ENCODE measurements at places on chromosomes 12 and 14. TPM values are rescaled to one million over a fixed set of nuclear protein-coding genes. Genes with fewer than 3 reads are reported as not detected.

Gene INHBE
- 0.11 TPM for total RNA-seq

Gene DNAJC22
- total RNA-seq: 18.4 TPM

Gene ALDH2
- 89.4 TPM for total RNA-seq

Gene DEGS2
- 1.4 TPM for total RNA-seq

Gene FNTB
- total RNA-seq: 22.7 TPM

Gene TMEM52B
- 0.08 TPM for total RNA-seq

Gene KLRF1
- not detected for total RNA-seq

Gene CLEC2A
- not detected for total RNA-seq

Gene RNASE11
- total RNA-seq: not detected

Gene CCDC184
- total RNA-seq: 3.3 TPM

Gene ERP27
- not detected for total RNA-seq

Gene CCDC77
- 12.8 TPM for total RNA-seq

Gene TRPV4
- 0.09 TPM for total RNA-seq

Gene RGS6
- not detected for total RNA-seq

Gene SLC6A13
- total RNA-seq: 0.92 TPM

Gene RAB5B
- total RNA-seq: 24.4 TPM

Gene TRIAP1
- total RNA-seq: 73.0 TPM

Gene TSPAN19
- not detected for total RNA-seq

Gene TMEM116
- 6.6 TPM for total RNA-seq

Gene LTBR
- 229 TPM for total RNA-seq

Gene TAS2R10
- total RNA-seq: not detected

Gene CPNE8
- 10.7 TPM for total RNA-seq

Gene SLC10A1
- total RNA-seq: not detected

Gene NANOG
- total RNA-seq: not detected

Gene ABCC9
- total RNA-seq: not detected

Gene MYL2
- 0.39 TPM for total RNA-seq

Gene TOMM20L
- not detected for total RNA-seq

Gene TTC6
- 0.73 TPM for total RNA-seq

Gene CCDC198
- total RNA-seq: 1.9 TPM

Gene MSI1
- total RNA-seq: 1.4 TPM

Gene MDM2
- 58.2 TPM for total RNA-seq

Gene GYS2
- total RNA-seq: not detected

Gene FAM181A
- not detected for total RNA-seq

Gene SYNDIG1L
- not detected for total RNA-seq

Gene NCAPD2
- 58.4 TPM for total RNA-seq

Gene GPR132
- 0.56 TPM for total RNA-seq

Gene CD163
- 0.15 TPM for total RNA-seq

Gene PRPH
- total RNA-seq: 2.1 TPM

Gene NELL2
- 0.06 TPM for total RNA-seq

Gene AQP2
- total RNA-seq: not detected

Gene COPZ1
- 280 TPM for total RNA-seq

Gene PLXNC1
- total RNA-seq: 0.09 TPM

Gene TEP1
- 8.8 TPM for total RNA-seq

Gene KLRC2
- 1.7 TPM for total RNA-seq

Gene KRT79
- not detected for total RNA-seq

Gene NTS
- total RNA-seq: 51.2 TPM

Gene RHOJ
- not detected for total RNA-seq

Gene AKT1
- 83.1 TPM for total RNA-seq

Gene OVCH1
- total RNA-seq: not detected

Gene NRL
- total RNA-seq: 1.1 TPM

Gene C12orf50
- not detected for total RNA-seq

Data from A549 treated with GW870086 at 1 μM for 4 hours (cell line).